ENCODE measurements at places on chromosomes 2 and 18. TPM values are rescaled to one million over a fixed set of nuclear protein-coding genes. Genes with fewer than 3 reads are reported as not detected.

GRCh38 chr2:105746177-105747080, 1.7 kb downstream of the NCK2 start:
- DNase-seq, result peak; percentile 79

DNA sequence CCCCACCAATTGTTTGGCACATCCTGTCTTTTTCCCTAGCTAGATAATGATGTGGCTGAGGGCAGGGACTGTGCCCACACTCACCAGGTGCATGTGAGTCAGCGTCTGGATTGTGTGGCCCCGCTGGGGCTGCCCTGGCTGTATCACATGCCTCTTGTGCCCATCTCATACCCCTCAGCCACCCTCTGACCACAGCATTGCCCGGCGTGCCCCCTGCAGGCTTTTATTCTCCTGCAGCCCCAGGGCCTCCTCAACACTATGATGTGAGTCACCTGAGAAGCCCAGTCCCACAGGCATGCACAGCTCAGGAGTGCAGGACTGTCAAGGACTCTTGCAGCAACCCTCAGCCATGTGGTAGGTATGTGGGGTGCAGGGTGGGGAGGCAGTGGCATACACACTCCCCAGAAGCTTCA, 14.8 kb upstream of the STEAP3 start:
- no peak for DNase-seq

DNA sequence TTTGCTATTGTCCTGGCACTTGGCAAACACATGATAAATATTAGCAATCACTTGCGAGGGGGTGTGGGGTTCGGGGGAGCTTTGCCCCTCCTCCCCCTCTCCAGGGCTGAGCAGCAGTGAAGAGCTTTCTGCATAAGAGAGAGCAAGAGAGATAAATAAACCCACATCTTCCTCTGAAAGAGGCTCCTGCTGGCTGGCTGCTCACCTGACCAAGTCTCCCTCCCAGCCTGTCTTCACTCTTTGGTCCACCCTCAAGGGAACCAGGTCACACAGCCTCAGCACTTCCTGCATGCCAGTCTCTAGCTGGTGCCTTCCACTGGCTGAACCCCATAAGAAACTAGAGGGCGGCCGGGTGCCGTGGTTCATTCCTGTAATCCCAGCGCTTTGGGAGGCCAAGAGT, 18.5 kb upstream of the YWHAQ start:
- DNase-seq, result no peak

DNA sequence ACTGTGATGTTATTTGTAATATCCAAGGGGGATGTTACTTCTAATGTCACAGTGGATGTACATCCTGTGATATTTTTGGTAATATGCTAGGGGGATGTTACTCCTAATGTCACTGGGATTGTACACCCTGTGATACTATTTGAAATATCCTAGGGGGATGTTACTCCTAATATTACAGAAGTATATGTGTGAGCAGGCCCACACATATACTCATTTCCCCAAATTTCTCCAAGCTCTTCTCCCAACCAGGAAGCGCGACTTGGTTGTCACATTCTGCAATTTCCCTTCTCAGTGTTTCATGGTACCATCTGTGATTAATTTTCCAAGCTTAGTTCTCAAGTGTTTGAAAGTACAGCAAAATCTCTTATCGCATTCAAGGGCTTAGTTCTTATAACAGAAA, 29.5 kb upstream of the CHN1 start:
- no peak for DNase-seq

DNA sequence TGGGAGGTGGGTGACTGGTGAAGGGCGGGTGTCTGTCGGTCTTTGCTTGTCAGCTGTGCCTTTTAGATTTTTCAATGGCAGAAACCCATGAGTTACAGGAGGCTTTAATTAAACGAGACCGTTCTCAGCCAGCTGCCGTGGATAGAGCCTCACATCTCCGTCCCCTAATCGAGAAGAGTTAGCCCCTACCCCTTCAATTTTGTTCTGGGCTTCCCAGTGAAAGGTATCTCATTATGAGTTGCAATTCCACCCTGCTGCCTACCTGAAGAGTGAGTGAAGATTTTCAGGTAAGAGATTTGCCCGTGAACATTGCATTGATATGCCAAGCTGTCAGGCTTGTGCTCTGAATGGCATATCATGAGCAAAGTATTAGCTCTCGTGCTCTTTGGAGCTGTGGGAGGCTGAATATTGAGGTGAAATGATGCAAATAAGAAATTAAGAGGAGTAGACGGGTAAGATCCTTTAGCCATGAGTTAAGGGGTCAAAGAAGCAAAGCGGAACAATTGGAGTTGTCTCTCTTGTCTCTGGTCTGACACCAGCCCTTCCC, 118.7 kb upstream of the MSTN start:
- DNase-seq, result no peak

DNA sequence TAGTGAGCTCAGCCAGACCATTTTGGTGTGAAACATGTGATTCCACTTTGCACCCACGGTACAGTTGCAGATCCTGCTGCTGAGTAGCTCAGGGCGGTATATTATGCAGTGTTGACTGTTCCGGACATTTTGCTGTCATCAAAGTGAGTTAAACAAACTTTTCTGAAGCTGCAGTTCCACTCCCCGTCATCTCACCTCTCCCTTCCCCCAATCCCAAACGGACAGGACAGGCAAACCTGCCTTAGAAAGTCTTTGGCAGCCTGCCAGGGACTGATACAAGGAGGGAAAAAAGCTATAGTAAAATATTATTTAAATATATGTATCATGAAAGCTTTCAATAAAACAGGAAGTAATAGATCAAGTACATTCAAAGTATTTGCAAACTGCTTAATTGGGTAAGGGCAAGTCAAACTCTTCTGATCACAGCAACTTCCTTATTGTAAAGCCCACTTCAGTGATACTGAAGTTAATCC, 35.5 kb upstream of the SP5 start:
- no peak for DNase-seq

The ZAP70 gene
- total RNA-seq, result 0.70 TPM

- no peak for DNase-seq
Measured at GRCh38 chr2:198905881-198906612, 551.7 kb downstream of the SATB2 start.

DNA sequence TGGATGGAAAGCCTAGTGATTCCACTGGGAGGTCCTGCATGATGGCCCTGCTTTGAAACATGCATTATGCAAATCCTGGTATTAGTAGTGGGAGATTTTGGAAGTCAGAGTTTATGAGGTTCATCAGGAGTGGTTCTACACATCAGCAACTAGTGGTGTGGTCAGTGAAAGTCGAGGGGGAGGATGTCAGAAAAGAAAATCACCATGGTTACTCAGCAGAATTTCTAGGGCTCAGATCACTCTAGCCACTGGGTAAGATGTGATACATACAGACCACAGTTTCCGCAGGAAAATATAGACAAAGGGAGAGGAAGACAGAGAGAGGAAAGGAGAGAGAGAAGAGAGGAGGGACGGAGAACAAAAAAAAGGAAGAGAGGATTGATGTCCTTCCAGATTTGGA, 2100.7 kb upstream of the PIK3C3 start:
- DNase-seq, result no peak

DNA sequence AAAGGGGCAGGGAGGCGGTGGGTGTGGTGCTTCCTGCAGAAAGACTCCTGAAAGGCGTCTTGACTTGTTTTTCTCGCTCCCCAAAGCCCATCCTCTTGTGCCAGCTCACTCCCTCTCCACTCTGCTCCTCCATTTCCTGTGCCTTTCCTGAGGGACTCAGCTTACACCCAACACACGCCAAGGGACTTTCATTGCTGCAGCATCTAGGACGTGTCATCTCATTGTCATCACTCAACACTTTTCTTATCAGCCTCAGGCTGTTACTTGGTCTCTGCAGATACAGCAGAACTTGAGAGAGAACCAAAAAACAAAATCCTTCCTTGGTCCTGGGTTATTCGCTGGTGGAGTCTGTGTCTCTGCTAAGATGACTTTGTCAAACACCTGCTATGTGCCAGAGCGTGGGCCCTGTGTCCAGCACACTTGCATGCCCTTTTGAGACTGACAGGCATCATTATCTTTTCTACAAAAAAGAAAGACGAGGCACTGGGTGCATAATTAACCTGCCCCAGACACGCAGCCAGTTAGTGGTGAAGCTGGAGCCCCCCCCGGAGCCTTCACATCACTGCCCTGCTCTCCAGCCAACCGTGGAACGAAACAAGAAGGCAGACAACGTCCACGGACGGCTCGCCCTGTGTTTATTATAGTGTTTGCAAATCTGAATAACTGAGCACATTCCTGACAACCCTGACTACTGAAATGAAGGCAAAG, 261.7 kb upstream of the HDAC4 start:
- no peak for DNase-seq

The NTSR2 gene
- total RNA-seq, result 0.19 TPM

The HMSD gene
- total RNA-seq, result 0.27 TPM

The PECR gene
- total RNA-seq, result 6.0 TPM

GRCh38 chr2:234577191-234577590, 80.3 kb upstream of the ARL4C start:
- no peak for DNase-seq

- peak; percentile 76 for DNase-seq
Measured at GRCh38 chr2:231699006-231699405, 9.3 kb upstream of the PTMA start.

DNA sequence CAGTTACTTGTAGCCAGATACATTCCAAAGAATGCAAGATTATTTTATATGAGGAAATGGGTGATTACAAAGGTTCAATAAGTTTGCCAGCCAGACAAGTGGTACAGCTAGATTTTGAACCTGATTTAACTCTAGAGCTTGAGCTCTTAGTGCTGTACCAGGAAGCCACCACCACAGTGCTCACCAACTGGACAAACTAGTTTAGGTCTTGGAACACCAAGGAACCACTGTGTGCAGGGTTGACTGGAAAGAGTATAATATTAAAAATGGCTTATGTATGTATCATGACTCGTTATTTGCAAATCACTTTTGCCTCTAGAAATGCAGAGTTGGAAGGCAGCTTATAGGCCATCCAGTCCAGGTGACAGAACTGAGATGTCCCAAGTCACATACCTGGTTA, 177.2 kb downstream of the TXNL1 start:
- DNase-seq, result no peak

The KYNU gene
- total RNA-seq, result 1.3 TPM

The RAX gene
- total RNA-seq, result not detected

GRCh38 chr2:71530211-71530610, 76.8 kb downstream of the DYSF start:
- DNase-seq, result no peak

The UPP2 gene
- not detected for total RNA-seq

DNA sequence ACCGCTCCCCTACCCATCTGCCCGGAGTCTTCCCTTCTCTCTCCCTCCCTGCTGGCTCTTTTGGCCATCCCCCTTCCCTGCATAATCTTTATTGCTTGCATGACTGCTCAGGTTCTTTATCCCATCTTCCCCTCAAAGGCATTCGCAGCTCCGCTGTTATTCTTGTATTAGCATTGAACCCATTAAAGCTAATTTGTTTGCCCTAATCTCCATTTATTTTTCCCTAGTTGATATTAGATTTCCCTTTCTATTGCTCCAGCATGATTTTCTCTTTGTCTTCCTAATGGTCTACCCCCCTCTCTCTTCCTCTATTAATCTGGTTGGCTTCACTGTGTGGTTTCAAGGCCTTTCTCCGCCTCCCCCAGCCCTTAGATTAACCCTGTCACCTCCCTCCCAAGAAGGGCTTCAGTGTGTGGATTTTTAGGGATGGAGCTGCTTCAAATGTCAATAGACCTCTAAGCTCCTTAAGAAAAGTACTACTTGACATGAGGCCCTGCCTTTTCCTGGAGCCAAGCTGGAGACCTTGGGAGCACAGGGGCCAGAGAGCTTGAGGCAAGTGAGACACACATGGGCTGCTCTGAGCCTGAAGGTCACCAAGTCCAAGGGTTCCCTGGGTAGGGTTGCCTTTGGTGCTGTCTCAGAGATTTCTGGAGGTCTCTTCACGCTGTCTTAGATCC, 20.1 kb downstream of the PAX8 start:
- DNase-seq, result no peak

DNA sequence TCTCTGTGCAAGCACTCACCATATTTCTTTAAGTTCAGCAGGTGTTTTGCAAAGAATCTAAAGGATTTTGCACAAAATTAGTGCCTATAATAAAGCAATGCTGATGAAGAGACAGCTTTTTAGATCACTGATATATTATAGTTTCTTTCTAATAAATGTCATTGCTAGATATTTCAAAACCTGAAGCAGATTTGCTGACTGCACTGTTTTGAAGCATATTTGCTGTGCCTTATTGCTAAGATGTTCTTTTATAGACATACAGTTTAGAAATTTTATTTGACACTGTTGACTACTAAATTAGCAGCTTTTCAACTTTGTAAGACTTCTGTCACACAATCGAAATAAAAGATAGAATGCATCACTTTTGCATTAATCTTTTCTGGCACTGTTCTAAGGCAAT, 620.9 kb upstream of the CELF4 start:
- no peak for DNase-seq

DNA sequence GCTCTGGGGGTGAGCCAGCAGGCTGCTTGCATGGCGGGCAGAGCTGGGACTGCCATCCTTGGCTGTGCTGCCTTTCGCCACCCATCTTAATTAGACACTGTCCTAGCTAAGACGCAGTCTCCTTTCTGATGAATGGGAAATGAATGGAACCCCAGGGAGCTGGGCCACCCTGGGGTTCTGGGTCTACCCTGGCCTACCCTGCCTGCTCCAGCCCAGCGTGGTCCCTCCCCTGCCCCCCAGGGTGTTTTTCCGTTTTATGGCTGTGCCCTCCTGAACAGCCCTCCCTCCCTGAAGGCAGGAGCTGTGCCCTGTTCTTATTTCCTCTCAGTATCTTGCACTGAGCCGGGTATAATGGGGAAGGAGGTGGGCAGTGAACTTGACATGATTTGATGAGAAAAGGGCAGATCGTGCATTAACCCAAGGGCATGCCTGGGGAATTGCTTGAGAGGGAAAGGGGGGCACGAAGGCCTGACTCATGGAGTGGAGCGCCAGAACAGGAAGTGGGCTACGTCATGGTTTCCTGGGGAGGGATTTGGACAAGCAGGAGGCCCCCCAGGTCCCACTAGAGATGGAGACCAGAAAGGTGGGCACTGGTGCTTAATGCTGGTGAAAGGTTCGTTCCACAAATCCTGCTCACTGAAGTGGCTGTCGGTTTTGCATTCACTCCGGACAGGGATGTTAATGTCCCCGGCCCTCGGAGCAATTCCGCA, 165.0 kb downstream of the KLHL29 start:
- DNase-seq, result no peak

- DNase-seq, result no peak
Measured at GRCh38 chr2:18404708-18405107, 155.7 kb downstream of the RDH14 start.

DNA sequence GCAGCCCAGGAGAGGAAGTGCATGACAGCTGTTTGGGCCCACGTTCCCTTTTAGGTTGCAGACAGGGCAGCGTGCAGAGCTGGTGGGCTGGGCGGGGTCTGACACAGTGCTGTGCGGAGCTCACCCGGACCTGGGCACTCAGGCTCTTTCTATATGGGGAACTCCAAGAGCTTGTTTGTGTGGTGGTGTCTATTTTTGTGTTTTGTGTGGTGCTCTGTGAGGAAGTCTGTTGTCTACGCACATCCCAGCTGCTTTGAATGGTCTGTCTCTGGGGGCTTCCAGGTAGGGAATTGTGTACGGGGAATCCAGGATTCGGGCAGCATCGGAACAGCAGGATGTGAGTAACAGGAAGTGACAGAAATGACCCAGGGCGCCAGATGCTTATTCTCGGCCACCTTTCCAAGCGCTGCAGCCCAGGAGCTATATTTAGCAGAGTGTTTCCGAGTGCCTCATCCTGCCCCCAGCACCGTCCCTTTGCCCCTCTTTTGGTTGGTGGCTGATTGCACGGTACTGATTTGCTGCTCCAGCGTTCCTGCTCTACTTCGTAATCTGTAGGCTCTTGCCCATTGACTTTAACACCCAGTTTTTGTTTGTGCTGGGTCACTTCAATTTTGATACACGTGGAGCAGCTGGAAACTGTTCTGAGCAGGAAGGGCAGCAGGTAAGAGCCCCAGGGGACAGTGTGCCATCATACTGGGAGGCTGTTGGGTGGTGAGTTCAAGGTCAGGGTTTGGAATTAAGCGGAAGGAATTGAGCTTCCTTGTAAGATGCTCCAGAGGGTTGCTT, 64.7 kb downstream of the DGKD start:
- peak; percentile 70 for DNase-seq

The CD207 gene
- not detected for total RNA-seq
